Putamen (tissue), 1 donor: ENCODE measurements at places on chromosomes 6 and 20.

- no peak for DNase-seq
Observed at GRCh38 chr6:92052513-92052912, 1366.8 kb downstream of the EPHA7 start.

GRCh38 chr20:12211361-12211760 lies 293.7 kb downstream of the BTBD3 start:
- no peak for DNase-seq

DNA sequence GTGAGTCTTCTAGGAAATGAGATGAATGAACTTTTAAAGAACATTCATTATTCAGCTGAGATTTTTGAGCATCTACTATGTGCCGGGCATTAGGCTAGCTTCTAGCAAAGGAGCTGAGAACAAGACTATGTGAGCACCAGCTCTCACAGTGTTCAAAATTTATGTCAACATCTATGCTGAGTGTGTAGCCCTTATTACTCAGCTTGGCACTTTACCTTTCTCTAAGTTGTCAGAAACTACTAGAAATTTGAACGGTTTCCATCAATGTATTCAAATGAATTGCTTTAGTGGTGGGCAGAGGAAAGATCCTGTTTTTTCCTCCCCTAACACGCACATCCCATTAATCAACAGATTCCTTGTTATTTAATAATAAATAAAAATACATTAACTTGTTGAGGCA lies 33.3 kb downstream of the CYP24A1 start:
- DNase-seq = no peak

DNA sequence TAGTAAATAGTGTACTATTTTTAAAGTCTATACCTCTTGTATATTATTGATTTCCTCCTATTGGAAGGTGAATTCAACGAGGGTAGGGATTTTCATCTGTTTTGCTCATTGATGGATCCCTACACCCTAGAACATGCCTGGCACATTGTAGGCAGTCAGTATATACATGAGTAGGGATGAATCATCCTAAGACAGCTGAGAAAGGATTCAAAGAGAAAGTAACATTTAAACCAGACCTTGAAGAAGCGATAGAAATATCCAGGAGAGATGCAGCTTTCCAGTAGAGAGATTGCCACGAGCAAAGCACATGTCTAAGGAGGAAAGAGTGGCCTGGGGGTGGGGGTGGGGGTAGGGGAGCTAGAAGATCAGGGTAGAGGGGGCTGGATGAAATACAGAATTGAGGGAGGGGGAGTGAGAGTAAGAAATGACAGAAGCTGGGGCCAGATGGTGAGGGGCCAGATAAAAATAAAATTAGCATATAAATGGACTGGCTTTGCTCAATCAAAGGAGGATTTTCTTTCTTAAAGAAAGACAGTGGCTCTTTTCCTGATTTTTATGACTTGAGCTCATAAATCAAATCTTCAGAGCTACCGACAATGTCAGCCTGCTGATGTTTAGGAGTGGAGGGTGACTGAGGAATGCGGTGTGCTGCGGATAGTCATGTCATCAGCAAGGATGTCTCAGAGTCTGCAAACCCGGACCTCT lies 168.2 kb downstream of the SAMD5 start:
- DNase-seq = no peak

GRCh38 chr6:166939345-166939744 lies 17.0 kb downstream of the RNASET2 start:
- DNase-seq = no peak

DNA sequence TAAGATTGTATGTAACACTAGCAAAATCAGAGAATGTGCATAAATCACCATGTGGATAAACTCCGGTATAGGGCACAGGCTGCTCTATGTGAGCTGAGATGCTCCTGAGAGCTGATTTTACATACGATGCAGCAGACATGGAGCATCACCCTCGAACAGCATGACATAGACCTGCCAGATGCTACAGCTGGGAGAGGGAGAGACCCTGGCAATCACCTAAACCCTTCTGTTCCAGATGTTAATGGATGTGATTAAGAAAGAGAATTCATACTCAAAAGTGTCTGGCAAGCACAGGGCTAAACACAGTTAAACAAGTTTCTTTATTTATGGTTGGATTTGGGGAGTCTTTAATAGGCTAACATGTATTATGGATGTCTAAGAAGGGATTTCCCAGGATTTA lies 157.0 kb downstream of the CLIC5 start:
- no peak for DNase-seq

GRCh38 chr6:30743099-30744053 lies 889 bp upstream of the FLOT1 start:
- DNase-seq = peak; percentile 25

DNA sequence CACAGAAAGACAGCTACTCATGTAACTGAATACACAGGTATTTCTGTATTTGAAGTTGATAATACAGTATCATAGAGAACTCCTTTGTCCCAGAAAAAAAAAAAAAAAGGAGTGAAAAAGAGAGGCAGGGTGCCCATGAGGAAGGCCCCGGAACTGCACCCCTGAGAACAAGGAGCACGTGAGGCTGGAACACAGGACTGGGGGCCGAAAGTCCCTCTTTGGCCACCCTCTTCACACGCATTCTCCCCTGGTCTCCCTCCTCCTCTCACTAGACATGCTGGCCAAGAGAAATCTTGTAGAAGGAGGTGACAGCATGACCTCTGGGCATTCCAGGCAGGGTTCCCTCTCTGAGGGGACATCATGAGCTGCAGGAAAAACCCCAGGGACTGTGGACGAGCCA lies 62.7 kb upstream of the TRAF3IP2 start:
- no peak for DNase-seq

DNA sequence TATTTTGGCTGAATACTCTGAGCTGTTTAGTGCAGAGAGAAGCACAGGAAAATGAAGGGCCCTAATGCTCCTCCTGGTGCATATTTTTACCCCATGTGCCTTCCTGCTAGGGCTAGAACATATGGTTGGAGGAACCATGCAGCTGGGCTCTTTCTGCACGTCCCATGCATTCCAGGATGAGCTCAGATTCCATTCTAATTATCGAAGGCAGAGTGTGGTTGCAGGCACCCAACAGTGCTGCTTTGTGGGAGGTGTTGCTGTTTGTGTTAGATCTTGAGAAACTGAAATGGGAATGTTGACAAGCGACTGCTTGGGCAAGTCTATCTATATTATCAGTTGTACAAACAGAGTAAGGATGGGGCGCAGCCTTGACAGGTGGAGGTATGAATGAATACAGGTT lies 419.5 kb downstream of the DHX35 start:
- DNase-seq = no peak

DNA sequence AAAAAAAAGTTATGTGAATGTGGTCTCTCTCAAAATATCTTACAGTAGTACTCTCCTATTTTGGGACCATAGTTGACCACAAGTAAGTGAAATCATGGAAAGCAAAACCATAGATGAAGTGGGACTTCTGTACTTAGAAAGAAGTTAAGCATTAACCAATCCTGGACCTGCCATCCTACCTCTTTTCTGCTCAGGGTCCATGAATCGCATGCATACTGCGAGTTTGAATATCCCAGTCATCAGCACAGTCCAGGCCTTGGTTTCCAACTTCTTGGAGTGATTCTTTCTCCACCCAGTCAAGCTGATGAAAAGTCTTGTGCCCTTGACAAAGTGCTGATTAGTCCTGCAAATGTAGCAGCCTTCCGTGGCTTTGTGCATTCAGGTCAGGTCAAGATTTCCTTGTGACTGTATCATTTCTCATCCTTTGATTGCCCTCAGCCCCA lies 46.0 kb downstream of the RNF217 start:
- DNase-seq = no peak

GRCh38 chr6:157885211-157885788 lies 62.3 kb downstream of the SNX9 start:
- DNase-seq = no peak

DNA sequence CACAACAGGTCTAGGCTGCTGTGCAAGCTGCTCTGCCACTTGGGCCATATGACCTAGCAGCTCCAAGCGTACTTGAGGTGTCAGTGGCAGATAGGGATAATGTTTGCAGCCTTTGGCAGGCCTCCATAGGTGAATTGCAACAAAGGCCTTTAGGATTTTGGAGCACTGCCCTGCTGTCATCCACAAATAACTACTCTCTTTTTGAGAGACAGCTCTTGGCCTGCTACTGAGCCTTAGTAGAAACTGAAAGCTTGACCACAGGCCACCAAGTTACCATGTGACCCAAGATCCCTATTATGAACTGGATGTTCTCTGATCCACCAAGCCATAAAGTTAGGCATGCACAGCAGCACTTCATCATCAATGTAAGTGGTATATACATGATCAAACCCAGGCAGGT lies 29.9 kb downstream of the FBXO30 start:
- no peak for DNase-seq

DNA sequence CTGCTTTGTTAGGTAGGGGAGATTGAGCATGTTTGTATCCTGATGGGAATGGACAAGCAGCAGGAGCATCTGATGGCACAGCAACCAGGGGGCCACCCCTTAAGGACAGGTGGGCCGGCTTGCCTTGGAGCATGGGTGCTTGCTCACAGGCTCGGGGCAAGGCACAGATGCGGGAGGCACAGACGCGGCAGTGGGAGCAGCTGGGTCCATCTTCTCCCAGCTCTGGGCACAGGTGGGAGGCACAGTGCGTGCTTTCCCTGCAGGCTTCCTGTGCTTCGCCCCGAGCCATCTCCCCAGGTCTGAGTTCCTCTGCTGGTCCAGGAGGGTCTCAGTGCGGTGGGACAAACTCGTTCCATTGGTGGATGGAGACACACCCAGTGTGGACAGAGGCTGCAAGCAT lies 73.6 kb upstream of the BHLHE23 start:
- no peak for DNase-seq

- no peak for DNase-seq
Observed at GRCh38 chr6:149985481-149985937, 21.8 kb downstream of the ULBP1 start.

- DNase-seq = no peak
Observed at GRCh38 chr6:138031417-138031816, 75.8 kb downstream of the PERP start.

GRCh38 chr6:70738028-70738427 lies 70.3 kb downstream of the SMAP1 start:
- no peak for DNase-seq

DNA sequence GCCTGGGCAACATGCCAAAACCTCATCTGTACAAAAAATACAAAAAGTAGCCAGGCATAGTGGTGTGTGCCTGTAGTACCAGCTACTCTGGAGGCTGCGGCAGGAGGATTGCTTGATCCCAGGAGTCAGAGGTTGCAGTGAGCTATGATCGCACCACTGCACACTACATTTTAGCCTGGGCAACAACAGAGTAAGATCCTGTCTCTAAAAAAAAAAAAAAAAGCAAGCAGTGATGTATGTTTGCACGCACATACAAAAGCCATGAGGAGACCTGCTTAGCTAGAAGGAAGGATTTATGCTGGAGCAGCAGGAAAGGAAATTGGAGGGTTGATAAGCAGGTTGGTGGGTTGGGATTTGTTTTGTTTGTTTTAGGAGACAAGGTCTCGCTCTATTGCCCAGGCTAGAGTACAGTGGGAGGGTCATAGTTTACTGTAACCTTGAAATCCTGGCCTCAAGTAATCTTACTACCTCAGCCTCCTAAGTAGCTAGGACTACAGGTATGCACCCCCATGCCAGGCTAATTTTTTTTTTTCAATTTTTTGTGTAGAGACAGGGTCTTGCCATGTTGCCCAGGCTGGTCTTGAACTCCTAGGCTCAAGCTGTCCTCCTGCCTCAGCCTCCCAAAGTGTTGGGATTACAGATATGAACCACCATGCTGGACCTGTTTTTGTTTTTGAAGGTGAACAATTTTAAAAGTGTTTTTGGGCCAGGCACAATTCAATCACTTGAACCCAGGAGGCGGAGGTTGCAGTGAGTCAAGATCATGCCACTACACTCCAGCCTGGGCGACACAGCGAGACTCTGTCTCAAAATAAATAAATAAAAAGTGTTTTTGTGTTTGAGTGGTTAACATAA lies 4.0 kb downstream of the ZSWIM3 start:
- DNase-seq = no peak

- no peak for DNase-seq
Observed at GRCh38 chr20:2365666-2366065, 15.0 kb upstream of the TGM6 start.

- no peak for DNase-seq
Observed at GRCh38 chr20:32493356-32493755, 91.8 kb downstream of the NOL4L start.

GRCh38 chr6:70680396-70680795 lies 12.7 kb downstream of the SMAP1 start:
- no peak for DNase-seq

DNA sequence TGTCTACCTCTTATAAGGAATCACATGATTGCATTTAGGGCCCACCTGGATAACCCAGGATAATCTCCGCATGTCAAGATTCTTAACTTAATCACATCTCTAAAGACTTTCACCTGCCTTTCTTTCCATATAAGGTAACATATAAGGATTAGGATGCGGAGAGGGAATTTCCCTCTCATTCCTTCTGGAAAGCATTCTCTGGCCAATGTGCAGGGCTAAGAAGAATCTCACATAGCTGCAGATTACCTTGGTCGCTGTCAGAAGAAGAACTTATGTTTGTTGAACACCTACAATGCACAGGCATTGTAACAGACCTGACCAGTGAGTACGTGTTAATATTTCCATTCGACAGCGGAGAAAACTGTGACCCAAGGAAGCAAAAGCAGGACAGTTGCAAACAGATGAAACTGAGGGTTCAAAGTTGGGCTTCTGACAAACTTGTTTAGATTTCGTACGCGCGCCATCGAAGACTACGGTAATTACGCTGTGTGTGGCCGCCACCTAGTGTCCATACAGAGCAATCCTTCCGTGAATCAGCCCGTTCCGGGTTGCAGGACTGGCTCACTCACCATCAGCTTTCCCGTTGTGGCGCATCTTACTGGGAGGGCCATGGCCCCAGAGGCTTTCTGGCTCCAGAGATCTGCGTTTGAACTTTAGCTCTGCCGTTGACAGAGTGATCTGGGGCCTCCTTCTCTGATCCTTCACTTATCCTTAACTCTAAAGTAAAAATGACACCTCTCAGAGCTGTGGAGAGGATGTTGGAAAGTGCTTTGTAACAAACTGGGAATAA lies 9.5 kb downstream of the C20orf202 start:
- DNase-seq = peak; percentile 43

GRCh38 chr20:2656471-2657117 lies 4.2 kb downstream of the NOP56 start:
- no peak for DNase-seq

GRCh38 chr6:18260448-18261106 lies 3.8 kb downstream of the DEK start:
- no peak for DNase-seq

GRCh38 chr6:115898246-115898645 lies 162.4 kb downstream of the FRK start:
- DNase-seq = no peak

- DNase-seq = no peak
Observed at GRCh38 chr20:44112889-44113617, 73.9 kb downstream of the JPH2 start.
